Natural killer cell treated with Interleukin-12 subunit alpha and Interleukin-12 subunit beta and Interleukin-15 and Interleukin-18, amount 100 ng/mL, for 72 hours (primary cell): ENCODE measurements at places on chromosomes 2 and 18.

DNA sequence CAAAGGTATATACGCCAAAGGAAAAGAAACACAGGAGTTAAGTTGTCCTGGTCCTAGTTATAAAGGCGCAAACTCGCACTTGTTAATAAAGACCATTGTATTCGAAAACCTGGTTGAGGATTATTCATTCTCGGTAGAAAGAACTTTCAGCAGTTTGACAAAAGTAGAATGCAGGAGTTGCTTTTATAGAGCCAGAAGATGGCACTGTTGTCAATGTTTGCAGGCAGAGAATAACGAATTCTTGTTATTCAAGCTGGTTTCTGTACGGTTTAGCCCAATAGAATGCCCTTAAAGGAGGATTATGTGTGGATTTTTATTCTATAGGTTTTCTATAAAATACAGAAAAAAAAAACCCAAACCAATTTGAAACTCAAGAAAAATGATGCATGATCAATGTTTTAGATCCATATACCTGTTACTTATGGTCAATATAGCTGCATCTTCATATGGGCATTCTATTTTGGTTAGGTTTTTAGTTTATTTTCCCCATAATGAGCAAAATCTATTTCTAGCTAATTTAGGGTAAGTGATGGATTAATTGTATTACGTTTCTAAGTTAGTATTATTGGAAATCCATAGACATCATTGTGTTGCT, 510.3 kb downstream of the PLCL1 start:
- no peak for DNase-seq

DNA sequence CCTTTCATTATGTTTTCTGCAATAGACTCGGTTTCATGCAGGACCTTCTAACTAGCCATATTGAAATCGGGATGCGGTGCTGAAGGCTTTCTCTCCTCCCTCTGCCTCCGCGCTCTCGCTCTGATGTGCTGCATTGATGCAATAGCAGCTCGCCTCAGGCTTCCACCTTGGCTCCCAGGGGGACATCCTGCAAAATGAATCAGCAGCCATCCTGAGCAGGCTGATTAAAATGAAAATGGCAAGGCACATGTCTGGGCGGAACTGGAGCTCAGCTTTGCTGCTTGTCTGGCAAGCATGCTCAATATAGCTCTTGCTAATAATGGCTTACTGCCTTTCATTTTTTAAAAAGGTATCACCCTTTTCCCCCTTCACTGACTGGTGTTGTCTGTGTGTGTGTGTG, 806 bp upstream of the MYT1L start:
- DNase-seq: no peak

GRCh38 chr2:11356764-11357163, 12.3 kb upstream of the ROCK2 start:
- DNase-seq: no peak

DNA sequence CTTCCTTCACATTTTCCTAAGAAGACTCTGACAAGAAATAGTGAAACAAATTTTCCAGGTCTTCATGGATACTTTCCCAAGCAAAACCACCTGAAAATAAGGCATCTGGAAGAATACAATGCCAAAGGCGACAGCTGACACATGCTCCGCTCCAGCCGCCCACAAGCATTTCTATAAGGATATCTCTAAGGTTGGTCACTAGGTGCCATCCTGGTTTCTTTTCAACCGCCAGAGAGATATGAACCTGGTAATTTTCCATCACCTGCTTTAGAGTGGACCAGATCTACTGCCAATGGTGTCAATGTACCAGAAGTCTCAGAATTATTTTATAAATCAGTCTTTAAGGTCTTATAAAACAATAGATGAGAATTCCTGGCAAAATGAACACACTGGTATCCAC, 97.2 kb downstream of the GAREM1 start:
- DNase-seq: no peak

- DNase-seq: peak; percentile 72
These were observed 12.1 kb downstream of the MXD1 start for GRCh38 chr2:69926849-69927515.

GRCh38 chr18:45416168-45416567, 199.1 kb upstream of the SLC14A2 start:
- DNase-seq: no peak

DNA sequence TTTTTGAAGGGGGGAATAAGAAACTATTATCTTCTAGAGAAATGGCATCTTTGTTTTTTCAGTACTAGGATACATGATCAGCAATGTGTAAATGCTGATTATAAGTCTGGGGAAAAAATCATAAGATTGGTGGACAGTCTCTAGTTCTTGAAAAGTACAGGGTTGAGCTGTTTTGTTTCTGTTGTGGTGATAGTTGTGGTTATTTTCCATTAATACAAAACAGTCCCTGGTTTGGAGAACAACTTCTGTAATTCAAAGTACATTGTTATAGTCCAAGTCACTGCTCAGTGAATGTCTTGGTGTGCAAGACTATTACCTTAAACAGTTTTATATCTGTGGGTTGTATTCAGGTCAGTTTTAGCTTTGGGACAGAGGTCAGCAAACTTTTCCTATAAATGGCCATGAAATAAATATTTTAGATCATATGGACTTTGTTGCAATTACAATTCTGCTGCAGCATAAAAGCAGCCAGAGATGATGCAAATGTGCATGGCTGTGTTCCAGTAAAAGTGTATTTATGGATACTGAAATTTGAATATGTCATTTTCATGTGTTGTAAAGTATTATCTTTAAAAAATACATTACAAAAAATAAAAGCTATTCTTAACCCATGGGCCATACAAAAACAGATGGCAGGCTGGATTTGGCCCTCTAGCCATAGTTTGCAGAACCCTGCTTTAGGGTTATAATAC, 111.0 kb downstream of the CERS6 start:
- DNase-seq: no peak

DNA sequence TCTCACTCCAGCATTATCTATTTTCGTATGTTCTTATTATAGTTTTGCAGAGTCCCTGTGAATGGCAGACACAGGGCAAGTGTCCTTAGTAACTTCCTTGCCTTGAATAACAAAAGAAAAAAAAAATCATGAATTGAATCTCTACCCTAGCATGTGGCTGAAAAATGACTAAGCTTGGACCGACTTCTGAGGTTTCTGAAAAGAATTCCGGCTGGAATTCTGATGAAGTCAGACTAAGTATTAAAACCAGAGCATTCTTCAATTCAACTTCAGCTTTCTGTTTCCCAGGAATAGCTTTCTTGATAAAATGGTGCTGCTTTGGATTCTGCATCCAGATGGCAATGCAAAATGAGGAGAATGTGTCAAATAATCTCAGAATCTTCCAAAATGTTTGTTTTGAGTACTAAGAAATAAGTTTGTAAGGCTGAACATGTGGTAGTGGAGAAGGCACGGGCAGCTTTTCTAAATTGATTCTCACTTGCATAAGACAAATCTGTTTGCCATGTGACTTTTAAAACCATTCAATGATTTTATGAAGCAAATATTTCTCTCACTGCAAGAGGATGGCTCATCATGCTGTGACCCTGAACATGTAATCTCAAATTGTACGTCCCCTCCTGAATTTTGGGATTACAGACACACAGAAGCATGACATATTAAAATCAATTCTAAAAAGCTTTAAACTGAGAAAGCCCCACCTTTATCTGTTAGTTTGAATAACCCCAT, 1462.8 kb upstream of the LRRTM1 start:
- DNase-seq: no peak

DNA sequence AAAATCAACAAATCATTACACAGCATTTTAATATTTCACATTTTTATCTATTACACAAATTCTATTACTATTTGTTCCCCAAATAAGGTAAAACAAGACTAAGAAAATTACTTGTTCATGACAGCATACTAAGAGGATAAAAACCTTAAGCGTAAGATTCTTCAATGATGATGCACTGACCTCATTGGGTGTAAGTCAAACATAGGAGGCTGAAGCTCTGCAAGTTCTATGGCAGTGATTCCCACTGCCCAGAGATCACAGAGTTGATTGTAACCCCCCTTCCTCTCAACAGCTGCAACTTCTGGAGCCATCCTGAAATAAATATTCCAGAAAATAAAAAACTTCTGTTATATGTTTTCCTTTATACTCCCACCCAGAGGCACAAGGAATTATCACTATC, 82.2 kb upstream of the CDKL4 start:
- DNase-seq: no peak

- no peak for DNase-seq
These were observed 83.9 kb upstream of the PGAP1 start for GRCh38 chr2:197010200-197011020.

DNA sequence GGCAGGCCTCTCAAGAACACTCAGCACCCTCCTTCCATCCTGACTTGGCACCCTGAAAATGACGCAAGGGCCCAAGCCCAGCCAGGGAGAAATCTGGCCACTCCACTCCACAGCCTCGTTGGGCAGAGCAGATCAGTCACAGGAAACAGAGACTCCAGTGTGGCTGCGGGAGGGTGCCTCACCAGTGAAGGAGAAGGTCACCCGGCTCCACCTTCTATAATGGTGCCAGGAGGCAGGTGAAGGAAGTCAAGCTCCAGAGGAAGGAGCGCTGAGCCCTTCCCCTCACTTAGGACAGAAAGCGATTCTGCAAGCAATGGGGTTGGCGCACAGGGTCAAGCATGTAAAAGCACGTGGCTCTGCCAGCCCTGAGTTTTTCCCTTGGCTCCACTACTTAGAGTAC, 35.3 kb downstream of the CRACDL start:
- DNase-seq: no peak

- no peak for DNase-seq
These were observed 153.6 kb downstream of the FAM210A start for GRCh38 chr18:13572721-13573120.

DNA sequence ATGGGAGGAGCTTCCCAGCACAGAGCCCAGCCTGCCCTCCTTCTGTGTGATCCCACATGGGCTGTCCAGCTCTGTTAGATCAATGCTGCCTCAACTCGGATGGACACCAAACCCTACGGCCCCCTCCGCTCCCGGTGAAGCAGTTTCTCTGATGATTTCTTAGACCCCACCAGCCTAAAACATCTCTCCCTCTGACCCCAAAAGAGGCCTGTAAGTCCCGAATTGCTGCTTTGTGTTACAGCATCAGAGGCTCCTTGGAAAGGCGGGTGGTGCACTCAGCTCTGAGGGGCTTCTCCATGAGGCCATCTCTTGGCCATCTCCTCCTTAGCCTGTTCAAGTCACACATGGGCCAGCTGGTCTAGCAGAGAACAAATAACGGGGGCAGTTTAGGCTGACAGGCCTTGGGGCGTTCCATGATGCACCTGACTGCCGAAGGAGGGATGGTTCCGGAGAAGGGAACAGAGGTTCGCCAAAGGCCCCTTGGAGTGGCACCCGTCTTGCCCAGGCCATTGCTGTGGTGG, 240.7 kb downstream of the SH3RF3 start:
- DNase-seq: no peak

- no peak for DNase-seq
These were observed 296.2 kb upstream of the ZC3H15 start for GRCh38 chr2:186189816-186190215.

DNA sequence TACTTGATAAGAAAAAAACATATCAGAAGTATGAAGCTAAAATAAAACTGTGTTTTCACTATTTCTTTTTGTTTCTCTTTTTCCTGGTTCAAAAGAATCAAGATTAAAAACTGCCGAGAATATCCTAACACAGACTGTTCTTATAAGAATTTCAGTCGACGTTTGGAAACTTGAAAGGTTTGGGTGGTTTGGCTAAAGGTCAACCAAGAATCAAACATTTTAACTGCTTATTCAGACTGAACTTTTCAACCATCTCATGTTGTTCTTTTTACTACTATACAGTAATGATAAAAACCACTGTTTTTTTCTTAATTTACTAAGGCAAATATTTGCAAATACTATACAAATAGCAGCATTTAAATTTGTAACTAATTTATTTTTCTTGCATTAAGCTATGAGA, 308.5 kb upstream of the TFPI start:
- DNase-seq: no peak

DNA sequence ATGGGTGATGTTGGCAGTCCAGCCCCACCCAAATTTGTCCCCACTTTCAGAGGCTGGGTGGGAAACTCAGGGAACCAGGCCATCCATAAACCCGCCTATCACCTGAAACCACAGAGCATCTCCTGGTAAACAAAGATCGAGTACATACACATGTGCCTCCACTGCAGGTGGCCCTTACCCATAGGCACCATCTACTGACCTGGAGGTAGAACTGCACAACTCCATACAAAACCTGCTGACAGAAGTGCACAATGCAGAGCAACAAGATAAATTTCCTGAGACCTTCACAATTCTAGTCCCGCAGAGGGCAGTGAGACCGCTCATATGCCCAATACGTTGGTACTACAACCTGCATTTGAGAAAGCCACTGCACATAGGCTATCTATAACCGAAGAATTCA, 856.3 kb downstream of the SUCLG1 start:
- DNase-seq: no peak

DNA sequence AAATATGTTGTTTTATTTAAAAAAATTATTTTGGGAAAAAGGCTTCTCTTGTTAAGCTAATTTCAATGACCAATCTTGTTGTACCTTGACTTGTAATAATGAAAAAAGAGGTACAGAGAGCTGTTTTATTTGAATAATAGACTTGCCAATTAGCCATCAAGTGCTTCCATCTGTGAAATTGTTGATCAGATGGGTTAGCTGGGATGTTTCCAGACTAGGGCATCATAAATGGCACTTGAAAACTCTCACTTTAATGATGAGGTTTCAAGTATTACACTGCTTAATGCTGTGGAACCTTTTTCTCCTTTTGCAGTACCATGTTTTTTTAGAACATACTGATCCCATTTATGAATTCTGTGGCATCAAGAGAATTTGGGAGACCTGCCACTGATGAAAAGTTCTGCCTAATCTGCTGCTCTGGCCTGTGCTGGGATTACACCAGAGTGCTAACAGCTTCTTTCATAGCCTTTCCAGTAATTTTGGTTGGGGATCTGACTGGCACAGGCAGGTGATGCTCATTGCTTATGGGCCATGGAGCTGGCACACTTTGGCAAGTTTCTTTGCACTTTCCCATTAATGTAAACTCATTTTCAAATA, 24.2 kb downstream of the PSMD14 start:
- no peak for DNase-seq

- DNase-seq: no peak
These were observed 196.2 kb upstream of the SP5 start for GRCh38 chr2:170518911-170519310.

DNA sequence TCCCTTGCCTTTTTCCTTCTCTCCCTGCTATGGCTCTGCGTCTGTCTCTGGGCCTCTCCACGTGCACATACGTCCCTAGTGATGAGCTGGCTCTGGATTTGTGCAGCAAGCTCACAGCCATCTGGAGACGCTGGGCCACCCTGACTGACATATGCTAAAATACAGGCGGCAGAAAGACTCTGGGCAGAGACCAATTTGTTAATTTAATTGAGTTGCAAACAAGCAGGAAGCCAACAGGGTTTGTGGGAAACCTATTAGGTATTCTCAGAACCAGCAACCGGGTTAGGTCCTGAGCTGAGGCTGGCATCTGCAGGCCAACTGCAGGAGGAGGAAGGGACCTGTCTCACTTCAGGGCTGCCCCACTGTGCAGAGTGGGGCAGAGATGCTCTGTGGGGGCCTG, 53.5 kb upstream of the SMAD2 start:
- no peak for DNase-seq
